ENCODE measurements at places on chromosomes 2 and 18.

DNA sequence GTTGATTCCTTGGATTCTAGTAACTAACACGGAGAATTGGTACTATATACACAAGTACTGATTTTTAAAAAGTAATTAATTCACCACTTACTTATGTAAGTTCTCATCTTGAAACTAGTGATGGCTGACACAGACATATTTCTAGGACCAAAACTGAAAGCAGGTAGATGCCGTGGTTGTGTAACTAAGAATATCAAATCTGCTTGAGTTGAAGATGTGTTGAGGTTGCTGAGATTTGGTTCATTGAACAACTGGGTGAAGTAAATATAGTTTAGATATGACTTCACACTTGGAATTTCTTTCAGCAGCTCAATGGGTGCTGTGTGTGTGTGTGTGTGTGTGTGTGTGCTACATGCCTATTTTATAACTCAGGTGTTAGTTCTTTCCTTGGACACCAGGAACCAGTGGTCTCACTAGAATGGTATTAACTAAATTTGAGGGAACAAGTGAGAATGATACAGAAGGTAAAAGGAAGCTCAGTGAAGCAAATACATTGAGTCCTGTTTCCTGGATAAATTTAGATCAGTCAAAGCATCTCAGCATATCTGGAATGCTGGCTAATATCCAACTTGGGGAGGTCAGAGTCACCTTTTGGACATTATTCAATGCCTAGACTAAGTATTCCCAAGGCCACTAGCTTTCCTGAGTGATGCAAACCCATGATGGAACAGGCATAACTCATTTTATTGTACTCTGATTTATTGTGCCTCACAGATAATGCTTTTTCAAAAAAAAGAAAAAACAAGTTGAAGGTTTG, 110.7 kb upstream of the ZEB2 start:
- peak; percentile 24 for DNase-seq

- DNase-seq, result no peak
Measured at GRCh38 chr2:138275292-138275690, 226.3 kb upstream of the SPOPL start.

GRCh38 chr2:68693951-68694350, 40.7 kb upstream of the ARHGAP25 start:
- no peak for DNase-seq

DNA sequence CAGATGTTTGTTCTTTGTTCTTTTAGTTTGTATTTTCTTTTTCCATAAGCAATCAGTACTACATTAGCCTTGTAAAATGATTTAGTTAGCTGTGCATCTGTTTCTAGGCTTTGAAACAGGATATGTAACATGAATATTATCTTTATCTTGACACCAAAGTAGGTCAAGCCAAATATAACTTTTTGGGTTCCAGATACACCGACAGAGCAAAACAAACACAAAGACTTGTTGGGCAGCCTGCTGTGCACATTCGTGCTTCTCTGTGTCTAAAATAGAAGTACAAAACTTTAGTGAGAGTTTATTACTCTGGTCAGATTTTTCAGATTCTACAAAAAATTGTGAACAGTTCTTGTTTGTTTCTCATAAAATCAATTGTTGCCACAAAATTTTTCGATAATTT, 1059.3 kb upstream of the GYPC start:
- DNase-seq, result no peak

DNA sequence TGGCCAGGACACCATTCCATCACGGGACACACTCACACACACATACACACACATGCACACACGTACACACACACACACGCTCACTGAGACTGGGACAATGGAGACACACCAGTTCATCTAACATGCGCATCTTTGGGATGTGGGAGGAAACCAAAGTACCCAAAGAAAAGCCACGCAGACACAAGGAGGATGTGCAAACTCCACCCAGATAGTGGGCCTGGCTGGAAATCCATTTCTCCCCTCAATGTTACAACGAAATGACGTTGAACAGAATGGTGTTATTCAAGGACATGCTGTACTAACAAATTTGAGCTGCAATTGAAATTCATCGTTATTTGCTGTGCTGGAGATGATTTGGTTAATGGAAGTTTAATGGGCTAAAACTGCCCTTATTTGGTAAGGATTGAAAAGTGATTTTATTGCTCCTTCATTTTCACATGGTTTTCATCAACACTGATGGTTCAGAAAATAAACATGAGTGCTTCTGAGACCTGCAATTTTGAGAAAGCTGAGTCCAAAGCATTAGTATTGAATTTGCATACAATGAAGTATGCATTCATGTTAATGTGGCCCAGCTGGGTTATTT, 110.0 kb downstream of the KCNE4 start:
- DNase-seq, result no peak

DNA sequence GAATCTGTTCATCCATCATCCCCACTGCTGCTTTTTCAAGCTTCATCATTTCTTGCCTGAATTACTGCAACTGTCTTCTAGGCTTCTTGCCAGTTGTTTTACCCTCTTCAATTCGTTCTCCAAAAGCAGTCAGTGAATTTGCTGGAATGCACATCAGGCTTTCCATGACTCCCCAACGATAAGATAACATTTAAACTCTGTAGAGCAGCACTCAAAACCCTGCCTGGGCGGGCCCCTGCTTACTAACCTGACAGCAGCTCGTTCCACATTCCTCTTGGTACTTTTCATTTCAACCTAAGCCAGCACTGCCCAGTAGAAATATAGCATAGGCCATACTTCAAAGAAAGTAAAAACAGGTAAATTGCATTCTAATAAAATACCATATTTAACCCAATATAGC, 342.9 kb downstream of the SUCLG1 start:
- no peak for DNase-seq

DNA sequence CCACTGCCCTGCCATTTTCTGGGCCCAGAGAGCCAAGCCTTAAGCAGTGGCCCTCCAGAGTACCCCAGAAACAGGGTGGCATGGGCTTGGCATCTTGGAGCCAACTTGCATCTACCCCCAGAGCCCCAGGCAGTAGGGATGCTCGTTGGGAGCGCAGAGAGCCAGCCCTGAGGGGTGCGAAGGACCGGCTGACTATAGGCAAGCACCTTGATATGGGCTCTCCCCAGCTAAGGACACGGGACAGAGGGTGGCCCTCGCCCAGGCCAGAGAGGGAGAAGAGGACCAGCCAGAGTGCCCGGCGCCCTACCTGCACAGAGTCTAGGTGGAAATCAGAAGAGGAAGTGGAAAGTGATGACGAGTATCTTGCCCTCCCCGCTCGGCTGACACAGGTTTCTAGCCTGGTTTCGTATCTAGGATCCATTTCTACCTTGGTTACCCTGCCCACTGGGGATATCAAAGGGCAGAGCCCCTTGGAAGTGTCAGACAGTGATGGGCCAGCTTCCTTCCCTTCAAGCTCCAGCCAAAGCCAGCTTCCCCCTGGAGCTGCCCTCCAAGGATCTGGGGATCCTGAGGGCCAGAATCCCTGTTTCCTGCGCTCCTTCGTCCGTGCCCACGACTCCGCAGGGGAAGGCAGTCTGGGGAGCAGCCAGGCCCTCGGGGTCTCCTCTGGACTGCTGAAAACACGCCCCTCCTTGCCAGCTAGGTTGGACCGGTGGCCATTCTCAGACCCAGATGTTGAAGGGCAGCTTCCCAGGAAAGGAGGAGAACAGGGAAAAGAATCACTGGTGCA, 16.2 kb downstream of the CEP68 start:
- DNase-seq, result no peak

DNA sequence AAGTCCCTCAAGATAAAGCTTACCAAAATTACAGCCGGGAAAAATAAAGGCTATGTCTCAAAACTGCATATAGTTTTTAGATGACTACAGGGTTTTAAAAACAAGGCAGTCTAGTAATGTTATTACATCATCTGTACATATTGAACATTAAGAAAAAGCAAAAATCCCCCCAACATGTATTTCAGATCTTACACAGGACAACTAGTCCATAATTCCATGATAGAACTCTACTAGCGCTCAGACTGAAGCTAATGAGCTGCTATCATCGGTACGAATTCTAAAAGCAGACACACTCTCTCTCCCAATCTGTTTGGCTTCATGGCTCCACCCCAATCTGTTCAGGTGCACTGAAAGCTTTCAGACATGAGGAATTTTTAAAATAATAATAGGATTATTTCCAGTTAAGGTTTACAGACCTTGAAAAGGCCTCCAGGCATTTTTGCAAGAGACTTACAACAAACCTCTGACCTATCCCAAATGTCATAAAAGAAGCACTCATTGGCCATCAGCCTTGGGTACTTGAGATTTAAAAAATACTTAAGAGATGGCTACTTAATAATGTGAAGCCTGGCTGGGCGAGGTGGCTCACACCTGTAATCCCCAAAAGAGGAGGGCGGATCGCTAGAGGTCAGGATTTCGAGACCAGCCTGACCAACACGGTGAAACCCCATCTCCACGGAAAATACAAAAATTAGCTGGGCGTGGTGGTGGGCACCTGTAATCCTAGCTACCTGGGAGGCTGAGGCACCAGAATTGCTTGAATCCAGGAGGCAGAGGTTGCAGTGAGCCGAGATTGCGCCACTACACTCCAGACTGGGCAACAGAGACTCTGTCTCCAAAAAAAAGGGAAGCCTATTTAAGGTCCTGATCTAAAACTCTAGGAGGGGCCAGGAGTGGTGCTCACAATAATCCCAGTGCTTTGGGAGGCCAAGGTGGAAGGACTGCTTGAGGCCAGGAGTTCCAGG, 2.0 kb downstream of the NPC1 start:
- no peak for DNase-seq

GRCh38 chr18:35042389-35043071, 1.3 kb downstream of the MAPRE2 start:
- no peak for DNase-seq

DNA sequence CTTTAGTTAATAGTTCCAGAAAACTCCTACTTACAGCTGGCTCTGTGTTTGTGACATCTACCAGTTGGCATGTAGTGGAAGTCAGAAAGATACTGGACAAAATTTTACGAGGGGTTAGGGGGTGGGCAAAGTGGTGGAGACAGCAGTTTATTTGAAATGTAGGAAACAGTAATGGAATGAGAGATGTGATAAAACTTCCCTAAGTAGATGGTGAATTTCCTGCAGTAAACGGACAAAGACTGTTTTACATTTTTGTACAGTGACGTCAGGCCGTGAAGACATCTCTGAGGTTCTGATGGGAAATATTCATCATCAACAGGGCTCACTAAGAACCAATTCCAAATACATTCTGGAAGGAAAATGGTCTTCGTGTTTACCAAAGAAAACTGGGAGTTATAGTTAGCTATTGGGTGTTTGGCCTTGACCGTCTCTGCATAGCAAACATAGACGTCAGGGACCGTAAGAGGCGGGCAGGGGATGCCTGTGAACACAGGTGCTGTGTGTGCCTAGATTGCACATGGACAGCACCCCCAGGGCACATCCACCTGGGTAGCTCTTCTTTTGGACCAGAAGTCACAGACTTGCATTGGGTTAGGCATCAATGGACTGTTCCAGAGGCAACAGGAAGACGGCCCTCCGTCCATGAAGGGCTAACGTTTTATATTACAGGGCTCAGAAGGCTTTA, 131.5 kb downstream of the ZNF516 start:
- DNase-seq, result peak; percentile 65

DNA sequence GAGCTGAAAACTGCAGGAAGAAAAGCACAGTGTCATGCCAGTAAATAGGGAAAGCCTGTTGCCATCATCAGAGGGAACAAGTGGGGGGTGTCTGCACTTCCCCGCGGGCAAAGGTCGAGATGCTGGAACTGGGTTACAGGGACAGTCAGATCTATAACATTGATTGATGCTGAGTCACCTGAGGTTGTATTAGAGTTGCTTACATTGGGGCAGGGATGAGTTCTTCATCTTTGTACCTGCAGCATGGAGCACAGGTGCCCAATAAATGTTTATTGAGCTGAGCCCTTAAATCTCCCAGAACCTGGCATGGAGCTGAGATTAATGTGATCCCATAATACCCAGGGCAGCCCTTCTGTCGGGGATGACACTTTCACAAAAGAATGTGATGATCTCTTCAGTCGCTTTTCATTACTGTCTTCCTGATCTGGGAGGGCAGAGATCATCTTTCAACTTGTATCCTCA, 5.9 kb upstream of the RNF152 start:
- DNase-seq, result no peak

DNA sequence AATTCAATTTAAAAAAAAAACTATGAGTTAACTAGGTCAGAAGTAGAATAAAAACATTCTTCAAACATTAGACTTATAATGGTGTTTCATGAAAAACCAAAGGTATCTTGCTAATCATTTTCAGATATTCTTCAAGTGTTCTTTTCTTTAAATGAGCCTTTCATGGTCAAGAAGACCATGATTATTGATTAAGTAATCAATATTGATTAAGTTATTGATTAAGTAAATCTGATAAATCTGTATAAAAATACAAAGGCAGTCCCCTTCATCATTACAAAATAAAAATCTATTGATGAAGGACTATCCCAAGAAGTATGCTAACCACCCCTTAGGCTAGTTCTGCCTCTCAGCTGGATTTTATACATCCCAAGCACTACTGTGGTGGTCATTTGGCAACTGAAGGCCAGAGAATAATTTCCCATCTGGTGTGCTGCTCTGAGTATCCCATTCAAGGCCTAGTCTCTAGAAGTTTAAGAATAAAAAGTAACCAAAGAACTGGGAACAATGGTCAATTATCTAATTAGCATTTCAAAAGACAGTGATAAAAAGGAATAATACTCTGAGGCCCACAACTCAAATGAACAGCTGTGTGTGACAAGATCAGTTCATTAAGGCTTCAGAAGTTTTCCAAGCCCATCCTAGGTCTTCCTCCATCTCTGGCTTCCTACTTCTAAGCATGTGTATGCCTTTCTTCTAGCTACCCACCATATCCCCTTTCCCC, 63.5 kb downstream of the TCF4 start:
- DNase-seq, result no peak

- DNase-seq, result peak; percentile 53
Measured at GRCh38 chr2:206423147-206423546, 20.2 kb upstream of the ADAM23 start.

DNA sequence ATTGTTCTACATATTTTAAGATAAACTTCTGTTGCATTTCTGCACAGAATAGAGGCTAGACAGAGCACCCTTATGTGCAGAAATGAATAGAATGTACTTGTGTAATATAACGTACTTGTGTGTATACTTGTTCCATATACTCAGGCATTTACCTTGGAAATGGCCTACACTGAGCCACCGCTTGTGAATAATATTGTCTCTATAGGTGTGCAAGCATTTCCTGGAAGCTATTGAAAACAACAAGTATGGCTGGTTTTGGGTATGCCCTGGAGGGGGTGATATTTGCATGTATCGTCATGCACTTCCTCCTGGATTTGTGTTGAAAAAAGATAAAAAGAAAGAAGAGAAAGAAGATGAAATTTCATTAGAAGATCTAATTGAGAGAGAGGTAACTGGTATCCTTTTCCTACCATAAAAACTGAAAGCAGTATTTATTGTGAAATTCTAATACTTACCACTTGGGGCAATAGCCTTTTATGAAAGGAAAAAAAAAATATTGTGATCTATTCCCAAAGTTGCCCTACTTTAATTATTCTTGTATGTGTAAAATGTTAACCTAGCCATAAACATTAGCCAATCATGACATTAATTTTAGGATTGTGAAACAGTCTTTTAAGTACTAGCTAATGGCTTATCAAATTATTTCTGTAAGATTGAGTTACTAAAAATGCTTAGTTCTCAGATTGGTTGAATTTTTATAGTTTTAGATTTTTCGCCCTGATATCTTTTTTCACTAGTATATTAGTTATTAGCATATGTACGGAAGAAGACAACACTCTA, 18.0 kb downstream of the ZC3H15 start:
- DNase-seq, result peak; percentile 37

GRCh38 chr2:29309090-29310029, 194.1 kb downstream of the CLIP4 start:
- peak; percentile 62 for DNase-seq

All from amniotic epithelial cell (primary cell).